ENCODE measurements at places on chromosomes 7 and 10.

GRCh38 chr10:47409866-47410256 lies 25.8 kb upstream of the ZNF488 start:
- no peak for DNase-seq

- no peak for DNase-seq
Measured at GRCh38 chr7:149820622-149821190, 17.5 kb upstream of the ZNF862 start.

DNA sequence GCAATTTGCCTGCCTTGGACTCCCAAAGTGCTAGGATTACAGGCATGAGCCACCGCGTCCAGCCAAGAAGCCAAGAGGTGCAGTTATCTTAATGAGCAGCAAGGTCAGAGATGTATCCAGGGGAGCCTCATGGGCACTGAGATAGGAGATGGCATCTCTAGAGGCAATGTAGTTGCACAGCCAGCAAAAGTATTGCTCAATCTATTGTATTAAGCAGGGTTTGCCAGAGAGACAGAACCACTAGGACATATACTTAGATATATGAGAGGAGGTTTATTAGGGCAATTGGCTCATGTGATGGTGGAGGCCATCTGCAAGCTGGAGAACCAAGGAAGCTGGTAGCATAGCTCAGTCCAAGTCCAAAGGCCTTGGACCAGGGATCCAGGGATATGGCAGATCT lies 16.3 kb upstream of the VPS26A start:
- no peak for DNase-seq

DNA sequence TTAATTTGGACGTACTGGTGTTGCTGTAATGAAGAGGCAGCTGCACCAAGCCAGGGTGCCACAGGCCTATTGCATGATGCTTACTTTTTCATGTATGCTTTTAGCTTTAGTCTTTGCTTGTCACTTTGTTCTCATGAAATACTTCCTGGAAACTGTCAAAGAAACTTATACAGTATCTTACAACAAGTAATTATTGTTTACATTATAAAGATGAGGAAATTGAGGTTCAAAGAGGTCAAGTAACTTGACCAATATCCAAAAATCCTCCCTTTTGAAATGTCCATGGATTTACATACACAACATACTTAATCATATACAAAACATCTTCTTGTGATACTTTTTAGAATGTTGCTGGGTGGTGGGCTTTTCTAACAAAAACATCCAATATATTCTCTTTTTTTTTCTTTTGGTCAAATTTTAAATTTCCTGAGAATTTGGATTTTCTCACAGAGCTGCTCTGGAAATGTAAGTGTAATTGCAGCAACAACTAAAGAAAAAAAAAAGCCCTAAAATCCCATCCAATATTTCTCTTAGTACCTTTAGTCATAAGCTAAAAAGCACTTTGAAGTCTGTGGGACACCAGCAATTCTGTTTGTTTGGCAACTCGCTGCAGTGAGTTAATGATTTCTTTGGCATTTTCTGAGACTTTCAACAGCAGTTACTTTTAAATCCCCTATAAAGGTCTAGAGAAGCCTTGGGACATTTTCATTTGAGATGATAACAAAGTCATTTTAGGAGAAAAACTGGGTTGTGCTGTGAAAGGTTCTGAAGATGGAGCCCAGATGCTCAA lies 500.6 kb upstream of the IGFBP3 start:
- DNase-seq: no peak

- no peak for DNase-seq
Measured at GRCh38 chr10:80414142-80414895, 6.0 kb downstream of the PRXL2A start.

- no peak for DNase-seq
Measured at GRCh38 chr10:7756360-7756992, 31.3 kb downstream of the KIN start.

DNA sequence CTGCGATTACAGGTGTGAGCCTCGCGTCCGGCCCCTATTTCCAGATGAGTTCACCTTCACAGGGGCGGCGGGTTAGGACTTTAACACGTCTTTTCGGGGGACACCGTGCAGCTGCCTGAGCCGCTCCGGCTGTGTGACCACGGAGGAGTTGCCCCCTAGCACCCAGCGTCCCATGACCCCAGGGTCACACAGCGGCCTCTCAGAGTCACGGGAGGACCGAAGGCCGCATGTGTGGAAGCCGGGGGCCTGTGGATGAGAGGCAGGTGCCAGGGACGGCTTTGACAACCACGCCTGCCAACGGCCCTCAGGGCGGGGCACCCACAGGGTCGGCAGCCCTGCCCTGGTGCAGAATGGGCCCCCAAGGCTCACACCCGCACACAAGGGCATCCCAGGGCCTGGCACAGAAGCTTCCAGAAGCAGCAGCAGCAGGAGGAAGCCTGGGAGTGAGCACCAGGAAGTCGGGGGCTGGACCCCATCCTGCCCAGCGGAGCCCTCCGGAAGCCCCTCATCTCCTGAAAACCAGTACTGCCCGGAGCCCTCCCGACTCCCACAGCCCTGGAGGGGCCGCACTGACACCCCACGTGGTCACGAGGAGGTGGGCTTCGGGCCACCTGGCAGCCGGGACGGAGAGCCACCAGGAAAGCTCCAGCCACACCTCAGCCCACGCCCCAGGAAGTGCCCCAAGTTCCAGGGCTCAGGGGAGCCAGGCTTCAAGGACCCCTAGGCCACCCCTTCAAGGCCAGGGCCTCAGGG lies 32.7 kb downstream of the ADAP1 start:
- no peak for DNase-seq

GRCh38 chr10:75398692-75399460 lies 2.7 kb downstream of the ZNF503 start:
- DNase-seq: no peak

DNA sequence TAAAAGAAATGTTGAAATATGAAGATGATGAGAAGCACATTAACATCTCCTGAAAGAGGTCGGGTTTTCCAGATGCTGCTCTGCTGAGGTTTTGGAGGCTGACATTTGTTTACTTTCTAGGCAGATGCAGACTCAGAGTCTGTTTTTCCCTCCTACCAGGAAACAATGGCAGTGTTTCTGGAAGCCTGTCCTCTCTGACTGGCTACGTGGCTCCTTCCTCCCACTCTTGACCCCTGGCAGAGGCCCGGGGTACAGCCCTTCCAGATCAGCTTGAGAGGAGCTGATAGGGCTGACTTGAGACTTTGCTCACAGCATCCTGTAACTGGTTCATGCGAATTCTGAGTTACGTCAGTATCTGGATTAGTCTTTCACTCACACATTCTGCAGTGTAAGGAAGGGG lies 41.1 kb upstream of the IL15RA start:
- DNase-seq: no peak
